ENCODE measurements at places on chromosomes 12 and 14. TPM values are rescaled to one million over a fixed set of nuclear protein-coding genes. Genes with fewer than 3 reads are reported as not detected.
A peak's percentile ranks its signal among the peaks of the same experiment; 100 is the strongest.

DNA sequence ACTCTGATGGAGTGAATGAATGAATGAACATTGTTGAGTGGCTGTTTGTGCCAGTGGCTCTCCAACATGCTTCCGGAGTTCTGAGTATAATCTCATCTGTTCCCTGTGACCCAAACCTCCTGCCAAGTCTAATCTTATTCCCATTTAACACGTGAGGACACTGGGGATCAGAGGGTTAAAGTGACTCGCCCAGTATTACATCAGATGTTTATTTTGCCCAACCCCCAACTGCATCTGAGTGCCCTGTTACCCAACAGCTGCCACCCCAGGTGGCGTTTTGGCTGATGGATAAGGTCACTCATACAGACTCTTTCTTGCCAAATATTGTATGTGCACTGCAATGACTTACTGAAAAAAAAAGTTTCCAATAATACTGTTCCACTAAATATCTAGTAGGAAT lies 210.9 kb downstream of the EXOC5 start:
- H3K4me1 ChIP-seq, result no peaks in the 10 kb centered on the region
- no peak overlapping the region for H3K4me3 ChIP-seq

The CLEC2D gene
- total RNA-seq, result 3.7 TPM

GRCh38 chr14:34711796-34712712 lies 2.3 kb downstream of the CFL2 start:
- no peak for DNase-seq
- peaks cover 57% of the 10 kb centered on the region for H3K4me1 ChIP-seq

The TBC1D30 gene
- 2.1 TPM for total RNA-seq

The ANKS1B gene
- total RNA-seq, result 28.7 TPM

DNA sequence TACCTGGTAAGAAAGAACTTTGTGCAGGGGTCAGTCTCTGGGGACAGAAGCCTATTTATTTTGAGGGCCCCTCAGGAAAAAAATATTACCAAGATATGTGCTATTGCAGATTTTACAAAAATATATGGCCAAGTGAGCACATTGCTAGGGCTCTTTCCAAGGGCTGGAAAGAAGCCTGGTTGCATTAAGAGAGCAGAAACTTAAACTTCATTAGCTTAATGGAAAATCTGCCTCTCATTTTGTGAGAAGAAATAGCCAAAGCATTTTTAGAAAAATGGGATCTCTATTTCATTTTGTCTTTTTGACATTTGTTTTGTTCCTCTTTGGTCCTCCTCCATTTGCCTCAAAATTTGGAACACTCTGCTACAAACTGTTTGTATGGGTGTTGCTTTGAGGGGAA lies 283.5 kb downstream of the NELL2 start:
- H3K27me3 ChIP-seq, result no peaks in the 10 kb centered on the region
- H3K4me3 ChIP-seq, result no peak overlapping the region
- no peaks in the 10 kb centered on the region for H3K4me1 ChIP-seq
- no peaks in the 10 kb centered on the region for H3K36me3 ChIP-seq
- no peak for DNase-seq

GRCh38 chr12:107545737-107546353 lies 139.8 kb upstream of the PWP1 start:
- H3K4me3 ChIP-seq, result no peak overlapping the region
- DNase-seq, result peak; percentile 39
- no peaks in the 10 kb centered on the region for H3K27me3 ChIP-seq
- no peak overlapping the region for H3K27ac ChIP-seq

DNA sequence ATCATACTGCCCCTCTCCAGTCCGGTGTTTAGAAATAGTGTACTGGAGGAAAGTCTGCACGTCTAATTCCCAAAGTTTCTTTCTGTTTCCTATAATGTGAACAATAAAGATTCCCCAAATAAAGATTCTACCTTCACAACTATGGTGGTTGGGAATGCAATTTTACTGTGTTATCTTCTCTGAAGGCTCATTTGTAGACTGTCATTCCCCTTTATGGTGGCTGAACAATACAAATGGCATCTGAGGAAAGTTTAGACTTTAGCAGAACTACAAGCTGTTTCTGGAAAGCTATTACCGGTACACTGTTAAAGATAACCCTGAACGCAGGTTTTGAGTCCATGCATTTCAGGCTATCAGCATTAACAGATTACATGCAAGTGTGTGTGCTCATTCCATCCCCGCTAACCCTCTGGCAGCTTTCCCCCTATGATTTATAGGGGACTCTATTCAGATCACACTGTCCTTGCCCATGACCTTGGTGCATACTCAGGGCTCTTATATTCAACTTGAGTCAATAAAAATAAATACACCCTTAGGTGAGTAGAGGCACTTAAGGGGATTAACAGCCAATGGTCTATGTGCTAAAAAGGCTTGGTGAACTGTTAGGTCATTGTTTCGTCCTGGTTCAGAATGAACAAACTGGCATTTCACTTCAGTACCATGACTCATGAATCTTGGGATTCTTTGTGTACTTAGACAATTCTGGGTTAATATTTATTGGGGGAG lies 60.7 kb upstream of the PYGL start:
- no peaks in the 10 kb centered on the region for H3K27me3 ChIP-seq
- no peak overlapping the region for H3K27ac ChIP-seq
- peaks cover 6% of the 10 kb centered on the region for H3K4me1 ChIP-seq
- H3K36me3 ChIP-seq, result no peaks in the 10 kb centered on the region
- no peak for DNase-seq

DNA sequence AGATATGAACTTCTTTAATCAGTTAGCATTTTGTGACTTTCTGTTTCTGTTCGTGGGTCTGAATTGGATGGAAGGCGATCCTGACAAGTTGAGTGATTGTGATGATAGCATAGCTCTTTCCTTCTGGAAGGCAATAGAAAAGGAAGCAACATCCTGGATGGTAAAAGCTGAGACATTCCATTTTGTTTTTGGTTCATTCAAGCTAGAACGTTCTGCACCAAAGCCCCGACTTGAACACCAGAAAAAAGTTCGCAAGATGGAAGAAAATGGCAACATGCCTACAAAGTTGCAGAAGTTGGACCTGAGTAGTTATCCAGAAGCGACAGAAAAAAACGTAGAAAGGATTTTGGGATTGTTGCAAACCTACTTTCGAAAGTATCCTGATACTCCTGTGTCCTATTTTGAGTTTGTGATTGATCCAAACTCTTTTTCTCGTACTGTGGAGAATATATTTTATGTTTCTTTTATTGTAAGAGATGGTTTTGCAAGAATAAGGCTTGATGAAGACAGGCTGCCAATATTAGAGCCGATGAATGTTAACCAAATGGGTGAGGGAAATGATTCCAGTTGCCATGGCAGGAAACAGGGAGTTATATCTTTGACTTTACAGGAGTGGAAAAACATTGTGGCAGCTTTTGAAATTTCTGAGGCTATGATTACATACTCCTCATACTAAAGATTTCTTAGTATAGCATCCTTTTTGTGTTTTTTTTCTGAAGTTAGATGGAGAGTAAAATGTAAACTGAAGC lies 896 bp downstream of the EID3 start:
- peaks cover 15% of the 10 kb centered on the region for H3K36me3 ChIP-seq
- H3K4me1 ChIP-seq, result peaks cover 81% of the 10 kb centered on the region
- H3K27ac ChIP-seq, result peak overlapping the region; percentile 82

DNA sequence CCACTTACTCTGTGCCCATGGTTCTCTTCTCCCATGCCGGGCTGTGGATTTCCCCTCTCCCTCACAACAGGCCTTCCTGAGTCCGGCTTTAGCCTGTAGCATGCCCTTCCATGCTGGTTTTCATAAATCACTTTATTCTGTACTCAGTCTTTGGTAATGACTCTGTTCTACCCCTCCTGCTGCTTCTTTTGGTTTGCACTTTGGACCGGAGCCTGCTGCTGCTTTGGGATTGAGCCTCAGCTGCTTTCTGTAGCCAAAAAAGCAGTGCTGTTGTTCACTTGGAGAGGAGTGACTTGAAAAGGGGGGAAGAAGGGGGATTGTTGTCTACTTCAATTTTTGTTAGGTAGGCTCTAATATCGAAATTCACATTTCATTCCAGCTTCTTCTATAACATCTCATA lies 8.5 kb upstream of the SLC6A13 start:
- H3K36me3 ChIP-seq, result no peaks in the 10 kb centered on the region
- H3K27me3 ChIP-seq, result no peaks in the 10 kb centered on the region
- DNase-seq, result no peak

The C12orf57 gene
- 308 TPM for total RNA-seq

The SLC5A8 gene
- not detected for total RNA-seq

GRCh38 chr14:72008666-72009065 lies 76.4 kb downstream of the RGS6 start:
- H3K4me3 ChIP-seq, result no peak overlapping the region
- no peaks in the 10 kb centered on the region for H3K4me1 ChIP-seq
- H3K27ac ChIP-seq, result no peak overlapping the region
- no peak for DNase-seq
- no peaks in the 10 kb centered on the region for H3K27me3 ChIP-seq

- H3K36me3 ChIP-seq, result no peaks in the 10 kb centered on the region
- no peak overlapping the region for H3K4me3 ChIP-seq
- H3K27ac ChIP-seq, result peak overlapping the region; percentile 86
- H3K27me3 ChIP-seq, result no peaks in the 10 kb centered on the region
- H3K4me1 ChIP-seq, result peaks cover 94% of the 10 kb centered on the region
These were observed 115.0 kb downstream of the BTG1 start for GRCh38 chr12:92030618-92031017.

DNA sequence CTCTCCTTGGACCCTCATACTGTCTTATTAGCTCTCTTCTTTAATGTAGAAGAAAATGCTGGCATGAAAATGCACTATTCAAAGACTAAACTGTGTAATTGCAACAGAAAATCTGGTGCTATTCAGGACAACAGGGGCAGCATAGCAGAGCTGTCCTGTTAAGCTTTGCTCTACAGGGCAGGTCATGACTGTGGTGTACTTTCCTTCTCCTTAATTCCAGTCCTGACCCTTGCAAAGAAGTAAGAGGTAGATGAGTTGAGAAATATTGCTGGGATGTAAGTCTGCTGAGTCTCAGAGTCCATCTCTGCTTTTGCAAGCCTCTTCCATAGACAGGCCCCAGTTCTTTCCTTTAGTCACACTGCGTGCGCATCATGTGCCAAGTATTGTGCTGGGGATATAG lies 52.6 kb upstream of the STK38L start:
- H3K4me3 ChIP-seq, result no peak overlapping the region
- H3K36me3 ChIP-seq, result no peaks in the 10 kb centered on the region

GRCh38 chr14:54579621-54580020 lies 12.7 kb downstream of the SAMD4A start:
- DNase-seq, result no peak
- H3K36me3 ChIP-seq, result no peaks in the 10 kb centered on the region
- H3K27ac ChIP-seq, result peak overlapping the region; percentile 3
- H3K27me3 ChIP-seq, result no peaks in the 10 kb centered on the region
- peaks cover 72% of the 10 kb centered on the region for H3K4me1 ChIP-seq
- no peak overlapping the region for H3K4me3 ChIP-seq

- DNase-seq, result no peak
- no peak overlapping the region for H3K27ac ChIP-seq
- H3K4me1 ChIP-seq, result no peaks in the 10 kb centered on the region
- no peak overlapping the region for H3K4me3 ChIP-seq
- H3K27me3 ChIP-seq, result peaks cover 30% of the 10 kb centered on the region
These were observed 59.1 kb upstream of the GALNT9 start for GRCh38 chr12:132388379-132389015.

DNA sequence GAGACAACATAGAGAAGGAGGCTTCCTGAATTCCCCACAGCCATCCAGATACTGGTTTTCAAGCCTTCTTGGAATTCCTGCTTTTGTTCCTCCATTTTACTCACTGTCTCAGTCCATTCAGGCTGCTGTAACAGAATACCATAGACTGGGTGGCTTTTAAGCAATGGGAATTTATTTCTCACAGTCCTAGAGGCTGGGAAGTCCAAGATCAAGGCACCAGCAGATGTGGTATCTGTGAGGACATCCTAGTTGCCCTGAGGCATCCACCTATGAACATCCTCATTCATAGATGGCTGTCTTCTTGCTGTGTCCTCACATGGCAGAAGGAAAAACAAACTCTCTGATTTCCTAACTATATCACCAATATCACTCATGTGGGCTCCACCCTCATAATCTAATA lies 374.9 kb downstream of the FUT8 start:
- H3K4me1 ChIP-seq, result no peaks in the 10 kb centered on the region
- DNase-seq, result no peak
- H3K27me3 ChIP-seq, result no peaks in the 10 kb centered on the region
- no peaks in the 10 kb centered on the region for H3K36me3 ChIP-seq
- no peak overlapping the region for H3K27ac ChIP-seq

The KRT2 gene
- not detected for total RNA-seq

DNA sequence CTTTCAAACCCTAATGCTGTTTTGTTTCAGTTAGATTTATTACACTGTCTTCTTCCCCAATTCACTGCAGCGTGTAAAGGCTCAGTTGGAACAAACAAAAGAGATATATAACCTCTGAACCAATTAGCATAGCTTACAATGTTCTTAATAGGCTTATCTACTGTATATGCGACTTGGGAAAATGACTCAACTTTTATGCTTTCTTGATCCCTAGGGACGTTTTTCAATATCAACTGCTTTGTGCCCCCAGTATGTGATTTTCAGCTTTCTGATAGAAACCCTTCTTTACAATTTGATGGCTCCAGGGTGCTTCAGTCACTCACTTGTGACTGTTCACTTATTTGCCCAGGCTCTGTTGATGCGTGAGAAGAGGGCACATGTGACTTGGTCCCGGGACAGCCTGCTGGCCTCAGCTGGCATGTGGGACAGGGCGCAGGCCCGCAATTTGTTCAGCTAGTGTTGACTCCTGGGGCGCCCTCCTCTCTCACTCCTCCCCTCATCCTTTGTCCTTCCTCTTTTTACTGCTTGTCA lies 107.1 kb downstream of the TMTC2 start:
- no peaks in the 10 kb centered on the region for H3K27me3 ChIP-seq
- no peaks in the 10 kb centered on the region for H3K36me3 ChIP-seq
- no peak overlapping the region for H3K27ac ChIP-seq
- H3K4me3 ChIP-seq, result no peak overlapping the region
- no peaks in the 10 kb centered on the region for H3K4me1 ChIP-seq
- DNase-seq, result no peak
